NCI-H748 treated with DMSO at 0.1 percent for 48 hours (cell line): ENCODE measurements at places on chromosomes 13 and 19.

DNA sequence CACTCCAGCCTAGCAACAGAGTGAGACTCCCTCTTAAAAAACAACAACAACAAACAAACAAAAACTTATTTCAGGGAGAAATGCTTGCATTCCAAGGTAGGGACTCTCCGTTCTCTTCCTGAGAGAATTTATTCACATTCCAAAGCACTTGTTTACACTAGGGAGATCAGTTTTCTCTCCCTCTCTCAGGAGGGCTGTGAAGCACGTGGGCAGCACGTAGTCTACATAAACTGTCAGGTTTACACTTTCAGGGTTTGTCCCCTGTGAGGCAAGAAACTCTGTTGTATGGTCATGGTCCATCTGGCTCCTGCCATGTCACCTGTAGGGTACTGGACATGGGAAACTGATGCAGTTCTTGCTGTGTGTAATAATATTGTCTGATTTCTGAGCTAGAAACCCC lies 31.6 kb downstream of the WDR87 start:
- no peak for DNase-seq

GRCh38 chr19:41626278-41626677 lies 596 bp downstream of the CEACAM4 start:
- no peak for DNase-seq

GRCh38 chr19:2421581-2422306 lies 5.6 kb downstream of the TIMM13 start:
- no peak for DNase-seq

- no peak for DNase-seq
Observed at GRCh38 chr13:40613192-40613818, 53.1 kb downstream of the FOXO1 start.

DNA sequence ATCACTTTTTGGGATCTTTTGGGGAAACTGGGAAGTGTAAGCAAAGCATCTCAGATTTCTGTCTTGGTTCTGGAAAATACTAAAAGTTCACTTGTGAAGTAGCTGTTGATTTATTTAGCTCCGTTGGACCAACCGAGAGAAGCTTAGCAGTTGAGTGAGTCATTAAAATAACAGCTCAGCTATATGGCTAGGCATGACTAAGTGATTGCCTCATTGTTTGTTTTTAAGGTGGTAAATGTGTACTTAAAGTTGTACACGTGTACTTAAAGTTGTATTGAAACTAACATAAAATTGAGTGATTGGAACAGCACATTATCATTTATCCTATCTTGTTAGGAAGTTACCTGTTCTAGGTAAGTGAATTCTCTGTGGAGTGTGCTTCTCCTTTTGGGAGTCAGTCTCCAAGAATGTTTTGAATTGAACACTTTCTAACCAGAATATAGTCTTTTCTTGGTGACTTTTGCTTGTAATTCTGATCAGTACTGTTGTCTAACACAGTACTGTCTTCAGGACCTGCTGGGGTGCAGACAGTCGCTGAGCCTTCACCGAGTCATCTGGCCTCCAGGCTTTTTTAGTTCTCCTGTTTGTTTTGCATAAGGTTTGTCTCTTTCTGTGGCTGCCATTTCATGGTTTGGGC lies 2.9 kb upstream of the DCUN1D2 start:
- DNase-seq = peak; percentile 46

DNA sequence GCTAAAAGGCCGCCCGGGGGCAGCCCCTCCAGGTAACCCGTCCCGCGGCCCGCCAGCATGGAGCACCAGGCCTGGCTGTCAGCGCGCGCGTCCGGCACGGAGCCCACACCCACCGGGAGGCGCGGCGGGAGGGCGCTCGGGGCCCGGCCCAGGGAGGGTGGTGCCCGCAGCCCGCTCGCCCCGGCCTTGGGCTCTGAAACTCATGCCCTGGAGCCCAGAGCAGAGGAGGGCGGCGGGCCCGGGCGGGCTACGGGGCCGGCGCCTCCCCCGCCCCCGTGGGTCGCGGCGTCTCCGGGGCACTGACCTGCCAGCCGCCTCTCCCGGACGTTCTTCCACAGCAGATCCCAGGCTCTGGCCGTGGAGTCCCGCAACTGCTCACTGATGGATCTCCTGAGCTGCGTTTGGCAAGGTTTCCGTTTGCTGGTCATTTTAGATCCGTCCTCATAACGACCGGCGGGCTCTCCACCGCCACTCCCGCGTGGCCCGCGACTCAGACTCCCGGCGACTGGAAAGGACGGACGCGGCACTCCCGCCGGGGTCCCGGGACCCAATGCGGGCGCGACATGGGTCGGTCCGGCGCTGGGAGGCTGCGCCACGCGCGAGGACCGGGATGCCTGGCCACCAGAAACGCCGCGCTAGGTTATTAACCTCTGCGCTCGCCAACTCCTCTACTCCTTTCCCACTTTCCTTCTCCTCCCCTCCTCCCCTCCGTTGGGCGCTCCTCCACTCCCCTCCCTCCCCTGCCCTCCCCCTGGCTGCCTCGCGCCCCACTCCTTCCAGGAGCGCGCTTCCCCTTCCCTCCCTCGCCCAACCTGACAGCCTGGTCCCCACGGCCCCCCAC lies 64.7 kb upstream of the STARD13 start:
- no peak for DNase-seq

GRCh38 chr19:41328157-41328841 lies 18.3 kb downstream of the CCDC97 start:
- no peak for DNase-seq

DNA sequence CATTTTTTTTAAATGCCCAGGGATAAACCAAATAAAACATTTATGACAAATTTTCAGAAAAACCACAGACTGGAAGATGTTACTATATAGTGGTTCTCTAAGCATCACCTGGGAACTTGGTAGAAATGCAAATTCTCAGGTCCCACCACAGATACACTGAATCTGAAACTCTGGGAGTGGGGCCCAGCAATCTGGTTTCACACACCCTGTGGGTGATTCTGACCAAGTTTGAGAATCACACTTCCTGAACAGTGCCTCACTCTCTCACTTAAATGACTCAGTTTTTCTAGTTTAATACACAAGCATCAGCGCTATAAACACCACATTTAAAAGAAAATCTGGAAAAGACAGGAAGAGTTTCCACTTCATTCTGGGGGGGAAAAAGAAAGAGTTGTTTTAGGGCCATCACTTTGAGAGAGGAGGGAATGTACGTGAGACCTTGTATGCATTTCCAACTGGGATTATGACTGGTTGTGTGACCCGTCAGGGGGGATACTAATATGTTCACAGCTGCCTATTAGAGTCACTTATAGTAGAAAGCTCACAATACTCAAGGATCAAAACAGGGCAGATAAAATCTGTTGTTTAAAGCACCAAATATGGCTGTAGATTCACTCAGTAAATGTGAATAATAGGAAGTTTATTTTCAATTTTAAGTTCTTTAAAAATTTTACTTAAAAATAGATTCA lies 567.7 kb downstream of the GPC6 start:
- no peak for DNase-seq

DNA sequence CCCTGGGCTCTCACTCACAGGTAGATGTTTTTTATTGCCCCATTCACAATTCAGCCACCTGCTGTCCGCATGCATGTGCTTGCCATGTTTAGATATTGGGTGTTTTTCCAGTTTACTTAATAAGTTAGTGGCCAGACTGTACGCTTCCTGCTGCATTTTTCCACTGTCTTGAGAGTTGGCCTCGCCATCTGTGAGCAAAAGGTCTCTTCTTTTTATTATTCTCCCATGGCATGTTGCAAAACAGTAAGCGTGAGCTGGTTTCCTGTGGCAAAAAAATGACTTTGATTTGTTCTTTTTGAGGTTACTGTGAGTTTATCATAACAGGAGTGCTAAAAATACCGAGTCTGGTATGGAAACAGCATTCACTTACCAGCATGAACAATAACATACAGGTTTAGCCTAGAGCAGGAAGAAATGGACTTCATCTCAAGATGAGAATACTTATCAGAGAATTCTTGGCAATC lies 46.0 kb downstream of the SAE1 start:
- DNase-seq = no peak

DNA sequence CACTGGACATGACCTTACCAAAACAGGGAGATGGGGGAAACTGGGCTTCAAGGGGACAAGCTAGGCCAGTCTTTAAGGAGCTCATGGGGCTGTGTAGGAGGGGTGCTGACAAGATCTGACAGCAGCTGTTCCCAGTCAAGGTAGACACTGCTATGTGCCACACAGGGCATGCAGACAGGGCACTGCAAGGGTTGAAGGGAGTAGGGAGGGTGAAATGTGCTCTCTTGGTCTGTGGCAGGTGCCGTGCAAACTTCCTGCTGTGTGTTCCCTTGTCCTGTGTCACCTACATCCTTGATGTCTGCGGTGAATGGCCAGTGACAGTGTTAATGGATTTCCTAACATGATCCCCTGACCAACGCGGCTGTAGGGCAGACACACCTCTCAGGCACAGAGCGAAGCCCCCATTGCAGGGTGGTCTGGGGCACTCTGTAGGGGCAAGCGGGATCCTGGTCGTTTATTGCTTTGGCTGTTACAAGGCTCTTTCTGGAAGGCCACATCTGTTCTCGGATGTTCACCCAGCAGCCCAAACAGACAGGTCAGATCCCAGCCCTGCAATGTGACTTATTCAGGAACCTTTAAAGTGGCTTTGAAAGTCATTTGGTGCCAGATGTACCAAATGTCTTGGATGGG lies 199.5 kb upstream of the ZNF536 start:
- no peak for DNase-seq

- DNase-seq = peak; percentile 12
Observed at GRCh38 chr19:5826531-5827341, 12.8 kb downstream of the FUT6 start.

DNA sequence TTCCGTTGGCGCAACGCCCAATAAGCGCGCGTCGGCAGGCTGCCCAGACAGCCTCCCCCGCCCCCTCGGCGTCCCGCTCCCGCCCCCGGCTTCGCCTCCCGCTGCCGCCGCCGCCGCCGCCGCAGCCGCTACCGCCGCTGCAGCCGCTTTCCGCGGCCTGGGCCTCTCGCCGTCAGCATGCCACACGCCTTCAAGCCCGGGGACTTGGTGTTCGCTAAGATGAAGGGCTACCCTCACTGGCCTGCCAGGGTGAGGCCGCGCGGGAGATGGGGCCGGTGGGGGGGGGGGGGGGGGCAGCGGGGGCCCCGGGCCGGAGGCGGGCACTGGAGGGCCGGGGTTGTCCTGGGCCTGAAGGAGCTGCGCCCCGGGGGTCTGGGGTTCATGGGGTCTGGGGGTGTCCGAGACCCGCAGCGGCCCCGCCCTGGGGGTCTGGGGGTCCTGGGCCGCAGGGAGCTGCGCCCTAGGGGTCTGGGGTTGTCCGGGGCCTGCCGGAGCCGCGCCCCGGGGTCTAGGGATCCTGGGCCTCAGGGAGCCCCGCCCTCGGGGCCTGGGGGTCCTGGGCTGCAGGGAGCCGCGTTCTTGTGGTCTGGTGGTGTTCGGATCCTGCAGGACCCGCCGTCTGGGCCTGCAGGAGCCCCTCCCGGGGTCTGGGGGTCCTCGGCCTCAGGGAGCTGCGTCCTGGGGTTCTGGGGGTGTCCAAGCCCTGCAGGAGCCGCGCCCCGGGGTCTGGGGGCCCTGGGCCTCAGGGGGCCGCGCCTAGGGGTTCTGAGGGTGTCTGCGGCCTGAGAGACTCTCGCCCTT lies at the start of gene HDGFL2:
TSS of gene HDGFL2 (plus strand) at position 124 of the 801 bp plus-strand sequence. CDS start at position 178, 54 bp downstream.
- DNase-seq = no peak

GRCh38 chr19:3879656-3880055 lies 829 bp upstream of the ATCAY start:
- DNase-seq = no peak

DNA sequence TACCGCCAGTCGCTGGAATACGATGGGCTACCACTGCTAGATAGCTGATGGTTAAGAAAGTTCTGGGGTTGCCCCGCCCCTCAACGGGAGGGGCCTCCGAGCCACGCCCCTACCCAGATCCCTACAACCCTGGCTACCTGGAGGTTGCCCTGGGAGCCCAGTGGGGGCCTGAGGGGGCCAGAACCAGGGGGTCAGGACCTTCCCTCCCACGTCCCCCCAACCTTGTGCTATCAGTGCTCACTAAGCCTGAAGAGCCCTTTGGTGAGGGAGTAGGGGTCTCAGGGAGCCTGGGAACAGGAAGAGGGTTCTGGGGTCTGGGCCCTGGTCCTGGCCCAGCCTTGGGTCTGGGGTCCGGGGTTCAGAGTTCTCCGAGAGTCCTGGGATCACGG lies 8.9 kb downstream of the OCEL1 start:
- peak; percentile 24 for DNase-seq

- DNase-seq = no peak
Observed at GRCh38 chr13:96338030-96338429, 248.1 kb downstream of the HS6ST3 start.

DNA sequence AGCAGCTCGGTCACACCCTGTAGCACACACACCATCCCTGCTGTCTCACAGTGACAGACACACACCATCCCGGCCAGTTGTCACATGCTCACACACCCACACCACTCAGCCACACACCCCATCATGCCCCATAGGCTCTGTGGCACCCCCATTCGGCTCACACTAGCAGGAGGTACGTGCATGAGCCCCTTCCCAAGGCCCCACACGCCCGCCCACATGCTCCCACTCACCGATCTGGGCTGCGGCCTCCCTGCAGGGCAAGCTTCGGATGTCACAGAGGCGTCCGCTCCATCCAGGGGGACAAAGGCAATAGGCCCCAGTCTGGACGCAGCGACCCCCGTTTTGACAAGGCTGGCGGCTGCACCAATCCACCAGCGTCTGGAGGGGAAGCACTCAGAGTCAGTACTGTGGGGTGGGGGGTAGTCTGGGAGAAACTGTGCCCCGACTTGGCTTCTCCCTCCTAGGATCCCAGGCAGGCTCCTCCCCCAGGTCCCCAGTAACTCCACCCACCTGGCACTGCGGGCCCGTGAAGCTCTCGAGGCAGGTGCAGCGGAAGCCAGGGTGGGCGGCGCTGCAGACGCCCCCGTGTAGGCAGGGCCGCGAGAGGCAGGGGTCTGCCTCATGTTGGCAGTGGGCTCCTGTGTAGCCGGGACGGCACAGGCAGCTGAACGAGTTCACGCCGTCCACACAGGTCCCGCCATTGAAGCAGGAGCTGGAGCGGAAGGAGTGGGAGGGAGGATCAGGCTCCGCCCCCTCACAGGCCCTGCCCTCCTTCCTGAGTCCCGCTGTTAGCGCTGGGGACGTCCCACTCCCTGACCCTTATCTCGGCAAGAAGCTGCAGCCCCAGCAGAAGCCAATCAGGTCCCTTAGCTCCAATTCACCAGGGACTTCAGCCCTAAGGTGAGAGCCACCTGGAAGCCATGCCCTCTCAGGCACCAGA lies 20.1 kb downstream of the NOTCH3 start:
- no peak for DNase-seq
